Hematopoietic multipotent progenitor cell treated with erythropoietin and hydrocortisone succinate and interleukin-3 and kit ligand, for 8 days (in vitro differentiated cells): ENCODE measurements at places on chromosomes 6 and 20.

DNA sequence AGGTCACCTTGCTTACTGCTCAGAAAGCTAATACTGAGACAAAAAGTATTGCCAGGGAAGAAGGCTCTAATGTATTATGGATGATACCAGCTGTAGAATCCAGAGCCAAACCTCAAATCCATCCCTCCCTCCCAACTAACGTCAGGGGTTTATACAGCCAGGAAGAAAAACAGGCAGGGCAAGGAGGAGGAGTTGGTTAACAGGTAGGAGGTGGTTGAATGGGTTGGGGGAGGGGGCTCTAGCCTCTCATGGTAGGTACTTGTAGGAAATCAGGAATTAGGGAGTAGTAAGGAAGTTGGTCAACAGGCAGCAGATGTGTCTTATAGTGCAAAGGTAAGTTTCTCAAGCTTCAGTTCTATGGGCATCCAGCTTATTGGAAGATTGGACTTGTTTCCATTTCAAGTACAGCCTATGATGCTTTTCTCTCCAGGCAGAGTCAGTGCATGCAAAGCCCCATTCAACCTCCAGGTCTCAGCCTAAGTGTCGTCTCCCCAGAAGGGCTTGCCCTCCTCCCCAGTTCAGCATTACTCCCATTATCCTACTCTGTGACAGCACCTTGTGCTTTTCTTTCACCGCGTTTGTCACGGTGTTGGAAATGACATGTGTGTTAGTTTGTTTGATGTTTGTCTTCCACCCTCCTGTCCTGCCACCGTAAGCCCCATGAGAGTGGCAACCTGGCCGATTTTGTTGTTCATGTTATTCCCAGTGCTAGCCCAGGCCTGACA lies 38.1 kb downstream of the PNLDC1 start:
- no peak for DNase-seq

DNA sequence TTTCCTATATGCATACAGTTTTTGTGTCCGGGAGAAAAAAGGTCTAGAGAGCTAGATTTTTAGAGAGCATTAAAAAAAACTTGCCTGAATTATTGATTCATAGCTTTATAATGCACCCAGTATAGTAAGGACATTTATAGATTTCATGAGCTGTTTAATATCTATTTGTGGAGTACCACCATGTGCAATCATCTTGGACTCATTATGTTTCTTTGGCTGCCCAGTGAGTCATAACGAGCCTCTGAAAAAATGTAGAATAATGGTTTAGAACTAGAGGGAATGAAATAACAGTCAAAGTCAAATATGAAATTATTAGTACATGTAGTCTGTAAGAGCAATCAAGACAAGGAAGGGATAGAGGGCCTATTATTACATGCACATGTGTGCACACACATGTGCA lies 350.0 kb downstream of the CD83 start:
- no peak for DNase-seq

DNA sequence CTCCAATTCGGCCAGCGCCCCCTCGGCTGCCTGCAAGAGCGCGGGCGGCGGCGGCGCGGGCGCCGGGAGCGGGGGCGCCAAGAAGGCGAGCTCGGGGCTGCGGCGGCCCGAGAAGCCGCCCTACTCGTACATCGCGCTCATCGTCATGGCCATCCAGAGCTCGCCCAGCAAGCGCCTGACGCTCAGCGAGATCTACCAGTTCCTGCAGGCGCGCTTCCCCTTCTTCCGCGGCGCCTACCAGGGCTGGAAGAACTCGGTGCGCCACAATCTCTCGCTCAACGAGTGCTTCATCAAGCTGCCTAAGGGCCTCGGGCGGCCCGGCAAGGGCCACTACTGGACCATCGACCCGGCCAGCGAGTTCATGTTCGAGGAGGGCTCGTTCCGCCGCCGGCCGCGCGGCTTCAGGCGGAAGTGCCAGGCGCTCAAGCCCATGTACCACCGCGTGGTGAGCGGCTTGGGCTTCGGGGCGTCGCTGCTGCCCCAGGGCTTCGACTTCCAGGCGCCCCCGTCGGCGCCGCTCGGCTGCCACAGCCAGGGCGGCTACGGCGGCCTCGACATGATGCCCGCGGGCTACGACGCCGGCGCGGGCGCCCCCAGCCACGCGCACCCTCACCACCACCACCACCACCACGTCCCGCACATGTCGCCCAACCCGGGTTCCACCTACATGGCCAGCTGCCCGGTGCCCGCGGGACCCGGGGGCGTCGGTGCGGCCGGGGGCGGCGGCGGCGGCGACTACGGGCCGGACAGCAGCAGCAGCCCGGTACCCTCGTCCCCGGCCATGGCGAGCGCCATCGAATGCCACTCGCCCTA lies 963 bp downstream of the FOXF2 start:
- no peak for DNase-seq

DNA sequence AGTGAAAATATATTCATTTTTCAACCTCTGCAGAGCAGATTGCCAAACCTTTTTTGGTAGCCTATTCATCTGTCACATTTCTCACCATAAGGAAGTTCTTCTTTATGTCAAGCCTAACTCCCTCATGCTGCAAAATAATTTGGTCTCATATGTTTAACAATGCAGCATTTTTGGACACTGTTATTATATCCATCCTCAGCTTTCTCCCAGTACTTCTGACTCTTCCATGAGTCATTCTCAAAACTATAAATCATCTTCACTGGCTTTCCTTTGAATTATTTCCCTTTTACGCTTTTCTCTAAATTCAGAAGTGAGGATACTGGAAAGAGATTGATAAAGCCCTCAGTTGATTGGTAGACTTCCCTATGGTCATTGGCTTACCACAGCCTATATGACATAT lies 192.2 kb downstream of the TPBG start:
- DNase-seq: no peak

DNA sequence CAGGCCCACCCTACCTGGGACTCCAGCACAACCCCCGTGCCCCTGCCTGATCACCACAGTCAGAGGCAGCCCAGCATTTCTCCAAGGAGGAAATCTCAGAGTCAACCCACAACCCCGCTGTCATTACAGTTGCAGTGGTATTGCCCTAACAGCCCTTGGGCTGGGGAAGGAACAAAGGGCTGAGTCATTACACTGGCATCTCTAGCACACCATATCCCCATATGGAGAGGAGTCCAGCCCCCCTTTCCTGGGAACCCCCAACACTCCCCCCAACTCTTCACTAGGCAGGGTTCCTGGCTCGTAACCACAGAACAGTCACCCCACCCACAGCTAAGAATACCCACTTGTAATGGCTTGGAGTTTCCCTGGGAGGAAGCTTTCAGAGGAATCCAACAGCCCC lies 149.4 kb upstream of the OGFRL1 start:
- no peak for DNase-seq
